H54 (cell line): ENCODE measurements at places on chromosomes 6 and 20.

DNA sequence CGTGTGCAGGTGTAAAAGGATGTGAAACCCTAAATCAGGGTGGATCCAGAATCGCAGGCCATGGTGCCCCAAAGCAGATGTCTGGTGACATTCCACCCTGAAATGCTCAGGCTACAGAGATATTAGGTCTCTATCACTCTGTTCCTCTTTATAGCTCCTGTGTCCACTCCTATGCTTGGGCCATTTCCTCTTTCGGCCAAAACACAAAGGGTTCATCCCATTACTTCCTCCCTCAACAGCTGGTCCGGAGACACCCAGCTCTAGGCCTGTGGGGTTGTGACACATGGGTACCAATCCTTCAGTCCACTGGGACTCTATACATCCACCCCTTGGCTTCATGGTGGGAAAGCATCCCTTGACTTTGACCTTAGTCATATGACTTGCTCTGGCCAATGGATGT lies 1.7 kb upstream of the SIGLEC1 start:
- no peak for DNase-seq

DNA sequence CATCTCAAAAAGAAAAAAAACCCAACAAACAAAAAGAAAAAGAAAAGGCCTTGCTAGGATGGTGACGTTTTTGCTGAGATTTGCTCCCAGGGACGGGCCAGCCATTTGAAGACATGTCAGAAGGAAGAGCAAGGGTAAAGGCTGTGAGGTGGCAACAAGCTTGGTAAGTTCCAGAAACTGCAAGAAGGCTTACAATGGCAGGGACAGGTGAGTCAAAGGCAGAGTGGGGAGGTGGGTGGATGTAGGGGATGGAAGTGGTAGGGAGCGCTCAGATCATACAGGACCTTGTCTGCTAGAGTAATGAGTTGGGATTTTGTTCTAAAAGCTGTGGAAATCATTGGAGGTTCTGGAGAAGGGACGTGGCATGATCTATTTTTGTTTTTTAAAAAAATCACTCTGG lies 4.3 kb downstream of the KIF3B start:
- no peak for DNase-seq

DNA sequence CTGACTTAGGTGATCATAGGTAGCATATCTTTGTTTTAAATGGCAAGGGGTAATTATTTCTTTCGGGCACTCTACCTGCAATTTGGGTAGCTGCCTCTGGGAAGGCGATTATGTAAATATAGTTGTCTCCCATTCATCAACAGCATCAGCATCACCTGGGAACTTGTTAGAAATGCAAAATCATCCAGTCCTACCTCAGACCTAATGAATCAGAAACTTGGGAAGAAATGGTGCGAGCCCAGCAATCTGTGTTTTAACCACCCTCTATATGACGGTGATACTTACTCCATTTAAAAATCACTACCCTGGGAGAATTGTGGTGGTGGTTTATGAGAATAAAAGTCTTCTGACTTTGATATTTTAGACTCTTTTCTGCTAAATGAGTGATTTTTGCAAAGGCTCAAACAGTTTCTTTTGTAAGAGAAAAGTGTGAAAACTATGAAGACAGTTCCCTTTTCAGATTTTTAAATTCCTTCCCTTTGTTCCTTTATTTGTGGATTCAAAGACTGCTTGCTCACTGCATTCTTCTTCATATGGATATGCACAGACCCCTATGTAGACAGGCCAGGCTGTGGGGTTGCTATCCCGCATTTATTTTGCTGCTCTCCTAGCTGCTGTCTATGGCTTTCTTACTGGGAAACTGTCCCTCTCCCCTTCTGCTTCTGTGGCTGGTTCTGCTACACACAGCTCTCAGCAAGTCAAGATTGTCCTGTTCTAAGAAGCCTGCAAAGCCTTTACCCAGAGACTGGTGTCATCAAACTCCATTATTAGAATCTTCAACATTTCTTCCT lies 365.3 kb downstream of the RNF144B start:
- no peak for DNase-seq

DNA sequence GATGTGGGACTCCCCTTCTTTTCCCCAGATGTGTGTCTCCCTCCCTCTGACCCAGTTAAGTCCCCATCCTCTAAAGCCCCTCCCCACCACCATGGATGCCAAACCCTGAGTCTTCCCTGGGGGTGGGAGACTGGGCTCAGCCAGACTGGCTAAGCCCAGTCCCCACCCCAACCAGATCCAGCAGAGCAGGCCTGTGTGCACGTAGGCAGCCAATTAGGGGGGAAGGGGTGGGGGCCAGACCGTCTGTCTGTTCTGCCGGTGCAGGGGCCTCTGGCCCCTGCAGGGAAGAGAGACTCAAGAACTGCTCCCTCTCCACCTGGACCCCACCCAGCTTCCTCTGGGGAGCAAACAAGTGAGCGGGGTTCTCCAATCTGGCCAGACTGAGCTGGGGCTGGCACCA lies 605 bp downstream of the COX4I2 start:
- DNase-seq: no peak

DNA sequence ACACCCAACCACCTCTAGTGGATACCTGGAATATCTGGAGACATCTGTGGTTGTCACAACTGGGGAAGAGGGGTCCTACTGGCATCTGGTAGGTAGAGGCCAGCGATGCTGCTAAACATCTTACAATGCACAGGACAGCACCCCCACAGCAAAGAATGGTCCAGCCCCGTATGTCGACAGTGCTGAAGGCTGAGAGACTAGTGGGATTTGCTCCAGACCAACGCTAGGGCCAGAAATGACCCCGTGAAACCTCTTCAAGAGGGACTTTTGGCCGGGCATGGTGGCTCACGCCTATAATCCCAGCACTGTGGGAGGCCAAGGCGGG lies 7.2 kb downstream of the PREX1 start:
- no peak for DNase-seq

DNA sequence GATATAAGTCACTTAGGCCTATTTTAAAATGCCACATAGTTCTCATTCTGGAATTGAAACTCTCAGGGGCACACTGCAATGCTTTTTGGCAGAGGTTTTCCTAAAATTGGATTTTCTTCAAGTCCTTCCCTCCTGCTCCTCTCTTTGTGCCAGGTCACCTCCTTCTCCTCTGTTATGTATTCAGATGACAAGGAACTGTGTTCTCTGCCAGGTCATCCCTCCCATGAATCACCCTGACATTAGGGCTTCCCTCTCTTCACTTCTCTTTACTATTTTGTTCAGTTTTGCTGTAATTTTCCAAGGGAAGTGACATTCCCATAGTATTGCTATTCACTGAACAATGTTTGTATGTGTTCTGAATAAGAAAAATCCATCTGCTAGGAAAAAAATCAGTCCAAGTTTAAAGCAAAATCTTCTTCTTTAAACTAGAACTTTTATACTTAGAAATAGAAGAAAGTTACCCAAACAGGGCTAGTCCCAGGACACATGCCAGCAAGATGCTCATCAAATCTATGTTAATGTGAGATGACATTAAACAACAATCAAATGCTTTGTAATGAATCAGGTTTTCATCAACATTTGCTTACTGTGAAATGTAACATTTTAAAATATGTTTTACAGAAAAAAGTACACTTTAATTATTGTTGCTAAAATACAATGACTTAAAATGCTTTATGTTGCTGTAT lies 461.1 kb downstream of the MMUT start:
- no peak for DNase-seq

DNA sequence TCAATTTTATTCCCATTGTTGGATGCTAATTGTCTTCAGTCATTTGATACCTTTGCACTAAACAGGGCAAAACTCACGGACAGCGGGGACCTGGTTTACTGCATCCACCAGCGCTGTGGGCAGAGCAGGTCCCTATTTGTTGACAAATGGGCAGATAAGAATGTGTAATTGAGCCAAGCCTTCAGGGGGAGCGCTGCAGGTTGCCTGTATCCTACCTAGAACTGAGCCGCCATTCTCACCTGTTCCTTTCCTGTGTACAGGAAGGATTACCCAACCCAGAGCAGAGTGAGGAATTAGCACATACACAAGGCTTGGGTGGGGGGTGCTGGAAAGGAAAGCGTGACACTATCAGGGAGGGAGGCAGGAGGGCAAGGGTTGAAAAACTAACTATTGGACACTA lies 89.1 kb upstream of the FOXA2 start:
- DNase-seq: no peak

GRCh38 chr6:23410439-23410838 lies 715.6 kb upstream of the NRSN1 start:
- no peak for DNase-seq

DNA sequence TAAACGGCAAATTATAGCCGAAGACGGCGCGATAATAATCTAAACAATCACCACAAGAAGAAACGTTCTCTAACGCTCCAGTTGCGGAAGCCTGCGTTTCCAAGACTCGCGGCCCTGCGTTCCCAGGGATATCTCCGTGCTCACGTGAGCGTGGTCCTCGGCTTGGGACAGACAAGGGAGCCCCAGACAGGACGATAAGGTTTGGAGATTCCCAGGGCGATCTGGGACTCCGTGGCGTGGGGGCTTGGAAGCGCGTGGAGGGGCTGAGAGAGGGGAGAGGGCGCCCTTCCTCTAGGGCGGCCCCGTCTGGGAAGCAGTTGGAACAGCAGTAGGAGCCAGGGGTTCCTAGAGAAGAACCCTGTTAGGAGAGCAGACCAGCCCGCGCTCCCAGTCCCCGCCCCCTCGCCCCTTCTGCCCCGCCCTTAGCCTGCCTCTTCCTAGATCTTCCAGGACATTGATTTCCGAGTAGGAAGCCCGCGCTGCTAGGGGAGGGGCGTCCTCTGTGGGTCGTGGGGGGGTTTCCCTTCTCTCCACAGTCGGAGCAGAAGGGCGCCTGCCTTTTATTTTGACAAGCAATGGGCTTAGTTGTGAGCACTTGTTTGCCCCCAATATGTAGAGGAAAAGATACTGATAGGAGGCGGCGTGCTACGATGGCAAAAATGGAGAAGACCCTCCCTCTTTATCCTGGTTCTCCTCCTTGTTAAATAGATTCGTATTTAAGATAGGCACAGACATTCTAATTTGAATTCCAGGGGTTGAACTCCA lies 10.6 kb downstream of the NRN1 start:
- DNase-seq: peak; percentile 80

DNA sequence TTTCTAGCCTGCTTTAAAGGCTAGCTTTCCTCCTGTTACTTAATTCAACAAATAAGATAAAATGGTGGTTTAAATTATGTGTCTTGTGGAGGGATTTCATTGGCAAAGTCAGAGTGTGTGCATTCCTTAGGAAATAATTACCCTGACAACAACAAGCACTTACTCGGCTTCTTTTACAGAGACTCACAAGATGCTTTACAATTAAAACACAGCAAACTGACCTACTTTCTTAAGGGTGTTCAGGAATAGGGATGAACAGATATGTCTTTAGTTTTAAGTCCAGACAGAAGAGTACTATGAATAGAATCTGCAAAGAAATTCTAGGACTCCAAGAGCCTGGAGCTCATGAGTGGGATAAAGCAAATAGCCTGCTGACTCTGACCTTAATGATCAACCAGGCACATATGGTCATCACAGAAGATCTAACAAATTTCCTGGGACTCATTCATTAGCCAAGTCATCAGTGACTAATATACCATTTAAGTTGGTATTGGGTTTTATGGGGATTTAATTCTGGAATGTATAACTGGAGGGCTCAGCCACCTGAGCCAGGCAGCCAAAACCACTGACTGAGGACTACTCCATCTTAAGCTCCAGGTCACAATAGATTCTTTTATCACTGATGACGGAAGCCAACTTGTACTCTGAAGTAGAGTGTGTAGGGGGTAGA lies 161.8 kb upstream of the RIMS1 start:
- no peak for DNase-seq

DNA sequence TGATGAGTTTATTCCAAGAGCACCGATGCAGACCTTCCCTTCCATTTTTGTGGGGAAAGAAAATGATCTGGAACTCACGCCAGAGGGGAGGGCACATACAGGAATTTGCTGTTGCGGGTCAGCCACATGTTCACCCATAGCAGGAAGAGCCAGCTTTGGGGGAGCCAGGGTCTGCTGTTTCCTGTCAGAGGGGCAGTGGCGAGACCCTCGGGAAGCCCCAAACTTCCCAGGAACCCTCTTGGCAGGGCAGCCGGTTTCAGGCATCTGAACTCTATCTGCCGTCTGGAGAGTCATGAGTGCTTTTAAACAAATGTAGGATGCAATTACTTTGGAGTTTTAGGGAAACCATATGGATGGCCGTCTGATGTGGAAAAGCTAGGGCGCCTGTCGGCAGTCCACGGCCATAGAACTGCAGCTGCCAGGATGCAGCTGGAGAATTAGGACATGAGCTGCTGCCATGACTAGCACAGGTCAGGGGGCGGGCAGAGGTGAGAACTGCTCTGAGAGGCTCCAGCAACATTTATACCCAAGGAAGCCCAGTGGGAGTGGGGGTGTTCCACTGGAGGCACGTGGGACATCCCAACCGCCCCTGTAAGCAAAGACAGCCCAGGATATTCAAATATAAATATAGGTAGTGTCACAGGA lies 14.8 kb upstream of the SERPINB9 start:
- DNase-seq: no peak

DNA sequence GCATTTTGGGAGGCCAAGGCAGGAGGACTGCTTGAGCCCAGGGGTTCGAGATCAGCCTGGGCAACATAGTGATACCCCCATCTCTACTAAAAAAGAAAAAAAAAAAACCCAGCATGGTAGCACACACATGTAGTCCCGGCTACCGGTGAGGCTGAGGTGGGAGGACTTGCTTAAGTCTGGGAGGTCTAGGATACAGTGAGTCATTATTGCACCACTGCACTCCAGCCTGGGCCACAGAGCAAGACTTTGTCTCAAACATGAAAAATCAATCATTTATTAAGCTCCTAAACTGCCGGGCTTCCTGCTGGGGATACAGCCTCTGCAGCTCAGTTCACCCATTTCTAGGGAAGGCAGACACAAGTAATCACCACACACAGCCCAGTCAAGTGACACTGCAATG lies 7.3 kb upstream of the USP45 start:
- no peak for DNase-seq

GRCh38 chr6:134416418-134417154 lies 98.7 kb upstream of the SGK1 start:
- no peak for DNase-seq

DNA sequence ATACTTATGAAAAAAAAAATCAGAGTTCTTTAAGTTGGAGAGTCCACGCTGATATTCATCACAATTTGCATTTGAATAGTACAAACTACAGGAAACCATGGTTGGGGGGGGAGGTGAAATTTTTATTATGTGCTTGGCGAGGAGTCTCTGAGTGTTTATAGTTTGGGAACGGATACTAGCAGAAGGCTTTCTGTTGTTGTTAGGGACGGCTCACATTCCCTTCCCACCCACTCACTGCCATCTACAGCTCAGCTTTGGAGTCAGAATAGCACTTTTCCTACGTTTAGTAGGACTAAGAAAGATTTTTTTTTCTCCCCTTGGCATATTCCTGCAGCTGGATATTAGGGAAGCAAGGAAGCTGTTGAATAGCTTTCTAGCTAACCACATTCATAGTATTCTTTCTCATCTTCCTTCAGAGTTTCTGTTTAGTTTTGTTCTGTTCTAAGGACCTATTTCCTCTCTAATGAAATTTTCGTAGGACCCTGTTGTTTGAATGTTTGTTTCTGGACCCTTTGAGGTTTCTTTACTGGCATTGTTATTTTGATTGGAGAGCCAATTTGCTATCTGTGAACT lies 235.1 kb upstream of the ZNF217 start:
- no peak for DNase-seq

GRCh38 chr6:10347561-10348327 lies 67.1 kb downstream of the TFAP2A start:
- peak; percentile 78 for DNase-seq
